Upper lobe of right lung (tissue), 1 donor: ENCODE measurements at places on chromosomes 1 and 21. TPM values are rescaled to one million over a fixed set of nuclear protein-coding genes. Genes with fewer than 3 reads are reported as not detected.

Gene WNT9A
- total RNA-seq, result 10.2 TPM

Gene TIE1
- total RNA-seq, result 59.4 TPM

- H3K27me3 ChIP-seq, result no peaks in the 10 kb centered on the region
- H3K36me3 ChIP-seq, result peaks cover 25% of the 10 kb centered on the region
- no peak overlapping the region for H3K27ac ChIP-seq
- DNase-seq, result no peak
Observed at GRCh38 chr1:183885142-183885735, 80.3 kb downstream of the RGL1 start.

DNA sequence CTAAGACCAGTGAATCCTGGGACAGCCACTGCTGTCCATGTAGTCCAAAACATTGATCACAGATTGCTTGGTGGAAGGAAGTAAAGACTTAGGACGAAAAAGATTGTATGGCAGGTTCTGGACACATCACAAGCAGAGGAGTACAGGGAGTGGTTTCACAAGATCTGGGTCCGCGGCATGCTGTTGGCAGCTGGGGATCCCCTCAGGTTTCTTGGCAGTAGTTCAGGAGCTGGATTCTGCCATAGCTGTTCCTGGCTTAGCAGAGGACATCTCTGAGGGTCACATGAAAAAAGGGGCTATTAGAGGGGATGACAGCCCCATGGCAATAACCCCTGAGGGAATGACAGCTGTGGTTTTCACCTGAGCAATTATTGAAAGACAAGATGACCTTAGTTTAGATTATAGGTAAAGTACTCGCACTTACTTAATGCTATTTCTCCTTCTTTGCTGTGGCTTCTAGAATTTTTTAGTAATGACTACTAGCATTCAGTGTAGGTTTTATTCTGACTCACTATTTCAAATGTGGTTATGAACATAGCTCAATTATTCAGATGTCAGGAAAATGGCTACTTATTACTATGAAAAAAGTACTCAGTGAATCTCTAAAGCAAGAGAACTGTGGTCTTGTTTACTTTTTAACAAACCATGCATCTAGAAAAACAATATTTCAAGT, 8.2 kb downstream of the KRTAP27-1 start:
- H3K27ac ChIP-seq, result no peak overlapping the region
- H3K4me1 ChIP-seq, result no peaks in the 10 kb centered on the region
- H3K4me3 ChIP-seq, result no peak overlapping the region
- H3K27me3 ChIP-seq, result no peaks in the 10 kb centered on the region
- no peaks in the 10 kb centered on the region for H3K36me3 ChIP-seq
- no peak for DNase-seq
